GM10248 (cell line): ENCODE measurements at places on chromosomes 13 and 19.
A peak's percentile ranks its signal among the peaks of the same experiment; 100 is the strongest.

DNA sequence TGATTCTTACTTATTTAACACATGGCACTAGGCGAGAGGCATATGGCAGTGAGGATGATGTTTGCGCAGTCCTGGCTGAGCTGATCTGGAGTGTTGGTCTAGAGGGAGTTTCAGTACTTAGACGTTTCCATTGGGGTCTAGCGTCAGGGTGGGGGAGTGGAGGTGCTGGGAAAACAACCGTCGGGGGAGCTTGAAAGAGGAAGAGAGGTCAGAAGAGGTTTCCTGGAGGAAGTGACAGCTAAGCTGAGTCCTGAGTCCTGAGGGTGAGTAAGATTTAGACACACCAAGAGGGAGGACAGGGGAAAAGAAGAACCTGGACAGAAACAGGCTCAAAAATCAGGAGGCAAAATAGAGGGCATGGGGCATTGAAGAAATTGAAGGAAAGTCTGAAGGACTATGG lies 81.4 kb downstream of the ALOX5AP start:
- no peak for DNase-seq

DNA sequence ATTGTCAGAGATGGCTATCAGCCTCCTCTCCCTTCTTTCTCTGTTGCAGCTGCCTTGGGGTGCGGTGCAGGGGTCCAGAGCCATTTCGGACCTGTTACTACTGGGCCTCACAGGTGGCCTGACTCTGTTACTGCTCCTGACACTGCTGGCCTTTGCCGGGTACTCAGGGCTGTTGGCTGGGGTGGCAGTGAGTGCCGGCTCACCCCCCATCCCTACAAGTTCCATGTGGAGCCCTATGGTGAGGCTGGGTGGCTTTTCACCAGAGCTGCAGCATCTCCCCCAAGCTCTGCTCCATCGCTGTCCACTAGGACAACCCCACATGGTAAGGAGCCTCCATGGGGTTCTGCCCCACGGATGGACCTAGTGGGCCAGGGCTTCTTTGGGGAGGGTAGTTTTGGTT lies 13.7 kb upstream of the ZNF492 start:
- no peak for DNase-seq

DNA sequence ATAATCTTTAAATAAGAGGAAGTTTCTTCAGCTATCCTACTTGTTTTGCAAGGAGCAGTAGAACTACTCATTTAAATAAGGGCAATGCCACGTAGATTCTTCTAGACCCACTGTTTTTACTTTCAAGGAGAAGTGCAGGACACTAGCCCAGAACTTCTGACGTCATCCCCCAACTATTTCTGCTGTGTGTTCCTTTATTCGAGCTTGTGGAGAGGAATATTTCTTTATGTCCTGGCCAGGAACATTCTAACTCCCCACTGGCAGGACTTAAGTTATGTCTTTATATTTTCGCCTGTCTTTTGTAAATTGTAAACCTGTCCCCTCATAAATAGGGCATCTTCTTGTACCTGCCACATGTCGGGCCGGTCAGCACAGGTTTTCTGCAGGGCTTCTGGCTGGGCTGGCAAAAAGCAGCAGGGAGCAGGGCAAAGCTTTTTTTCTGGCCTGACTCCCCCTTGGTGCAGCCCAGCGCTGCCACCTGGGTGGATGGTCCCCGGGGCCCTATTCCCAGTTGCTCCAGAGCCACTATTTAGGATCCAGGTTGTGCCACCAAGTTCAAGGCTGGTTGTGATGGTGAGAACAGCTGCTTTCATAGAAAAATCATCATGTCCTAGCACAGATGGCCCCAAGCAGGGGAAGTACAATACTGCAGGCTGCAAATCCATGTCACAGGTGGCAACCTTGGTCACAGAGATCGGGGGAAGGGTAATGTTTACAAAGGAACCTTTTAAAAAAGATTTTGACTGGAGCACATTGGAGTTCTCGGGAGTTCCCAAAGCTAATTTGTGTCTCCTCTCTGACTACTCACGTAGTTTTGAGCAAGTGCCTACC lies 1.8 kb downstream of the MBNL2 start:
- peak; percentile 23 for DNase-seq

GRCh38 chr13:75762076-75762937 lies 126.2 kb downstream of the LMO7 start:
- peak; percentile 49 for DNase-seq

GRCh38 chr13:99278200-99278599 lies 20.0 kb upstream of the GPR18 start:
- no peak for DNase-seq

DNA sequence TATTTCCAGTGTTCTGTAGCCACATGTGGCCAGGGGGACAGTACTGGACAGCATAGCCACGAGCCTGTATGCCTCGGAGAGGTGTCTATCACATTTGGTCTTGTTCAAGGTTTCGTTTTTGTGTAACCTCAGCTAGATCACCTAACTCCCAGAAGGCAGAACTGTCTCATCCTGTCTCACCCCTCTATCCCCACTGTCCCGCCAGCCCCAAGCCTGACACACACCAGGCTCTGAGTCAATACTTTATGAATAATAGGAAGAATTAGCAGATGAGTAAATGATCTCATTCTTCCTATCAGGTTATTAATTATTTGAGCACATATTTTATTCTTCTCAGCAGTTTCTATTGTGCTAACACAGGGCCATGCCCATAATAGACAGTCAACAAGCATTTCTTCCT lies 132.2 kb downstream of the NUFIP1 start:
- DNase-seq: no peak

DNA sequence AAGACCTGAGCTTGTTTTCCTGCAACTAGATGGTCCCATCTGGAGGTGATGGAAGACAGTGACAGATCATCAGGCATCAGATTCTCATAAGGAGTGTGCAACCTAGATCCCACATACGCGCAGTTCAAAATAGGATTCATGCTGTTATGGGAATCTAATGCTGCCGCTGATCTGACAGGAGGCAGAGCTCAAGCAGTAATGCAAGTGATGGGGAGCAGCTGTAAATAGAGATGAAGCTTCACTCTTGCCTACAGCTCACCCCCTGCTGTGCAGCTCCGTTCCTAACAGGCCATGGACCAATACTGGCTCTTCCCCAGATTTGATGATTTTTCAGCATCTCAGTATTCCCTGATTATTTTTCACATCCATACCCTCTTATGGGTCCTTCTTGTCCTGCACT lies 208.4 kb upstream of the RXFP2 start:
- DNase-seq: no peak

GRCh38 chr13:38483623-38484022 lies 134.0 kb downstream of the UFM1 start:
- DNase-seq: no peak

- DNase-seq: peak; percentile 58
Observed at GRCh38 chr19:30666301-30666803, 294.2 kb downstream of the ZNF536 start.

GRCh38 chr19:18513868-18514267 lies 8.0 kb downstream of the ELL start:
- no peak for DNase-seq

DNA sequence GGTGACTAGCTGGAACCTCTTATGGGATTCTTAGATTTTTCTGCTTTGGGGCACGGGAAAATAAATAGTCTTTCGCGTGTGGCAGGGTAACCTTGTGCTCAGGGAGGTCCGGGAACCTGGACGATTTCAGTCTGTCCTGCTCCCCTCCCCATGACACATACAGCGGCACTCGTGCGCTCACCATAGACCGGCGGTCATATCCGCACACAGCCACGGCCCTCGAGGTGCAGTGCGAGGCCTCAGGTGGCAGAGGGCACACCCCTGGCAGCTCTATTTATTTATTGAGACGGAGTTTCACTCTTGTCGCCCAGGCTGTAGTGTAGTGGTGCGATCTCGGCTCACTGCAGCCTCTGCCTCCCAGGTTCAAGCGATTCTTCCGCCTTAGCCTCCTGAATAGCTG lies 3.0 kb downstream of the ONECUT3 start:
- DNase-seq: no peak

DNA sequence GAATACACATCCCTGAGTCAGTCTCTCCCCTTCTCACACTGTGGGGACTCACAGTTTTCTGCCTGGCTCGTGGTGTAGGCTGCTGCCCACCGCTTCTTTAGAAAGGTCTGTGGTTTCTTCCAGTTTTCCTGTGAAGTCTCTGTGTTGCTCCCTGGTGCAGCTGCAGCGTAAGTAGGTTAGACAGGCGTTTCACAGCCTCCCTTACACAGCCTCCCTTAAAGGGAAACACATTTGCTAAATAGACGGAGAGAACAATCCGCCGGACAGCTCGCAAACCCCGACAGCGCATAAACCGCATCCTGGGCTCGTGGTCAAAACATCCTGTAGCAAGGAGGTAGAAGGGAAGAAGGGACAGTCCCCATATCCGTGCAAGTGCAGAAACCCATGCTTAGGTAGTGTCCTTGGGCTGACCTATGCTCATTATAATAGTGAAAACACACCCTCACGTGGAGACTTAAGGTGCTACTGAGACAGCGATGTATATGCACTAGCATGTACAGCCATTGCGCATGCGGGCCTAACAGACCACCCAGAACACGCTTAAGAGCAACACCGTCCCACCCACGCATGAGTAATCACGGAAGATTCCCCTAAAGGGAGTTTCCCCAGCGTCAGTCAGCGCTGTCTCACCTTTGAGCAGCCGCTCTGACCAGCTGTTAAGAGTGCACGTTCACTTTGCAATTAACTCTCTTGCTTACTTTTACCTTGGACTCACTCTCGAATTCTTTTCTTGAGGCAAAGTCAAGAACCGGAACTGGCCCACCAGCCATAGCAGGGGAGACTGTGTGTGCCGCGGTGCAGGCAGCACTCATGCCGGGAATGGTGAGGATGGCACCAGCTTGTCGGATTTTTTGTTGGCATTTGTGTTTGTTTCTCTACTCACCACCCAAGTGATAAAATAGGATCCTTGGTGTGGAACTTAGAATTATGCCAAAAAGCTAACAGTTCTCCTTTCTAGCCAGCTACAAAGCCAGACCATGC lies 16.6 kb downstream of the SIGLEC8 start:
- peak; percentile 78 for DNase-seq
